ENCODE measurements at places on chromosomes 6 and 20.

- no peak for DNase-seq
These were observed 4.3 kb upstream of the RFX6 start for GRCh38 chr6:116872771-116873170.

- no peak for DNase-seq
These were observed 55.6 kb downstream of the GOPC start for GRCh38 chr6:117546674-117547073.

GRCh38 chr6:154249499-154250298, 106.9 kb downstream of the IPCEF1 start:
- no peak for DNase-seq

GRCh38 chr6:122484760-122485159, 13.2 kb upstream of the SERINC1 start:
- no peak for DNase-seq

DNA sequence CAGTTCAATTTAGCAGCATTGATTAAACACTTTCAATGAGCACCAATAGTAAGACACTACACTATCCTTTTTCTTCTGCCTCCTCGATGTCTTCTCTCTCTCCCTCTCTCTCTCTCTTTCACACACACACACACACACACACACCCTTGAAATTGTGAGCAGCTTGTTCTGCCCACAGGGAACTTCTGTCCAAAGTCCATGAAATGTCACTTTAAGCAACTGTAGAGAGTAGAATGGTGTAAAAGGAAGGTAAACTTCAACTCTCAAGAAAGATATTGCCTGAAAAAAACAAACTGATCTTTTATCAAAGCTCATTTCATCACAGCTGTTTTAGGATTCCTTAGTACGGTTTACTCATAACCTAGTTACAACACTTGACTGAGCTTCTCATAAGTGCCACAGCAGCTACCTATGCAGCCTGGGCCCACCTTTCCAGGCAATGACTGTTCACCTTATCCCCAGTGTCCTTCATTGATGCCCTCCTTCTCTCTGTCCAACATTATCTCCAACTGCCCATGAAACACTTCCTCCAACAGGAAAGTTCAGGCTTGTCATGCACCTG, 107.0 kb downstream of the TNFRSF21 start:
- no peak for DNase-seq

DNA sequence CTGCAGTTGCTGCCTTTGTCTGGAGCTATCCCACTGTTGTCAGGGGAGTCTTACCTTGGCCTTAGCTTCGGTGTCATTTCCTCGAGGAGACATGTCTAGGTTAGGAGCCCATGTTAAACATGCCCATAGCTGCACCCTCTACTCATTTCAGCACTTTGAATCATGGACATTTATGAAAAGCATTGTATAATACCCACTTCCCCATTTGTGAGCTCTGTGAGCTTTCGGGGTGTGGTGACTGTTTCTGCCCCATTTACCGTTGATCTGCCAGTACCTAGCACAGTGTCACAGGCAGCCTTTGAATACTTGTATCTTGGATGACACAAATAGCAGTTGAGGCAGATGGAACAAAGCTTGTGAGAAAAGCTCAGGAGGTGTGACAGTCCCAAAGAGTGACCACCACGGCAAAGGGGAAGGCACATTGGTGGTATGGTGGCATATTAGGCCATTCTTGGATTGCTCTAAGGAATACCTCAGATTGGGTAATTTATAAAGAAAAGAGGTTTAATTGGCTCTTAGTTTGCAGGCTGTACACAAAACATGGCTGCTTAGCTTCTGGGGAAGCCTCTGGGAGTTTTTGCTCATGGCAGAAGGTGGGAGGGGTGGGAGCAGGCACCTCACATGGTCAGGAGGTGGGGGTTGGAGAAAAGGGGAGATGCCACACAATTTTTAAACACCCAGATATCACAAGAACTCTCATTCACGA, 42.0 kb downstream of the JARID2 start:
- no peak for DNase-seq

DNA sequence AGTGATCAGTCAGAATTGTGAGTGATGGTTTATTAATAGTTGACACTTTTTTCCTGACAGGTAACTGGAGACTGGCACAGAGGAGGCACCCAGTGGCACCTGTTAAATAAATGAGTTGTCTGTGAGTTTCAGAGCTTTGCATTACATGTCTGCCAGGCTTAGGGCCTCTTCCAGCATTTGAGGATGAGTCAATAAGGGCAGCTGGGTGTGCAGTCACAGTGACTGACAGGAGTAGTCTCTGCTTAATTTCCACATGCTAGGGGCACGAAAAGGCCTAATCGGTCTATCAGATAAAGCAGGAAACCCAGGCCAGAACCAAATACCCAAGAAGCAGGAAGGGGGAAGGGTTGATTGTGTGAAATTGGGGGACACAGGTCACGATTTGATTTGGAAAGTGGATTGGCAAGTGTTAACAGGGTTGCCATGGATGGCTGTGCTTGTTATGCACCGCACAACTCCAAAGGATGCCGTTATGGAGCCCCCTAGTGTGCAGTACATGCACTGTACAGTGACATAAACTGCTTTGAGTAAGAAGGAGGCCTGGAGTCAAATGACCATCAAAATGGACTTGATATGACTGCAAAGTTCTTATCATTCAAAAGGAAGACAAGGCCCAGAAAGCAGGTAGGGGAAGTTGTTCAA, 111.9 kb upstream of the GGTLC1 start:
- DNase-seq, result peak; percentile 33

- DNase-seq, result peak; percentile 34
These were observed 45.0 kb downstream of the PHACTR1 start for GRCh38 chr6:12761376-12762115.

DNA sequence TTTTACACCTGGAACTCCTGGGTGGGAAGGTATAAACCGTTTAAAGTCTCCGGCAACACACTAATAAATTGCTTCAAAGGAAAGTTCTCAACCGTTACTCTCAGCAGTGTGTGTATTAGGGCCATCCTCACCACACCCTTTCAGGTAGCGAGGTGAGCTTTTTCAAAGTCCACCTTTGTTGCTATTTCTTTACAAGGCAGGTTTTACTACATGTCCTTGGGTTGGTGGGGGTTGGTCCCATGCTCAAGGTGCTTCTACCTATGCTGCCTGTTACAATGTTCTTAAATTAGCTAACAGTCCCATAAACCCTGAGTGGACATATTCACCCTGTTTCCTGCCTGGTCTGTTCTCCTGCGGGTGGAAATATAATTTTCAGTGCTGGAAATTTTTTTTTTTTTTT, 13.2 kb upstream of the OSER1 start:
- DNase-seq, result no peak

- DNase-seq, result no peak
These were observed 37.4 kb downstream of the GCNT2 start for GRCh38 chr6:10558565-10558964.

GRCh38 chr6:85669735-85670194, 27.1 kb upstream of the SYNCRIP start:
- DNase-seq, result peak; percentile 65

DNA sequence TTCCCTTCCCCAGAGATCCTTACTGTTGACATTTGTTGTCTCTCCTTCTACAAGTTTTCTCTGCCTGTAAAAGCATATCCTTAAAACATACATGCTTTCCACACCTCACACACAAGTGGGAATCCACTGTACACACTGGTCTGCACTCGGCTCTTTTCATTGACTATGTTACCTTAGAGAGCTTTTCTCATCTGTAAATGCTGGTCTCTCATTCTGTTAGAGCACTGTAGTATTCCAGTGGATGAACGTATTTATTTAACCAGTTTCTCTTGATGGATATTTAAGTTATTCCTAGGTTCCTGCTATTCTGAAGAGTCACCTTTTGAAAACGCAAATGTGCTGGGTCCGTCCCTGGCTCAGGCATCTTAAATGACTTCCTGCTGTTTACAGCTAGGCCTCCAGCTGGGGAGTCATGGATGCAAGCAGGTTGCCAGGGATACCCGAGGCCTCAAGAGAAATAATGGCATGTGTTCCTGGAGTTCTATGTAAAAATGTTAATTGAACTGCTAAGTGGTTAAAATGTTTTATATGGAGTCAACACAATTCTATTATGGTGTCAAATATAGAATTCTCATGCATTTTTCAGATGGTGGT, 61.1 kb upstream of the TGM3 start:
- DNase-seq, result peak; percentile 44

- DNase-seq, result no peak
These were observed 8.3 kb downstream of the FGD2 start for GRCh38 chr6:37013516-37014491.

- no peak for DNase-seq
These were observed 77.9 kb upstream of the MYL9 start for GRCh38 chr20:36463212-36464061.

- DNase-seq, result peak; percentile 58
These were observed 16.0 kb upstream of the PI16 start for GRCh38 chr6:36938536-36938935.

DNA sequence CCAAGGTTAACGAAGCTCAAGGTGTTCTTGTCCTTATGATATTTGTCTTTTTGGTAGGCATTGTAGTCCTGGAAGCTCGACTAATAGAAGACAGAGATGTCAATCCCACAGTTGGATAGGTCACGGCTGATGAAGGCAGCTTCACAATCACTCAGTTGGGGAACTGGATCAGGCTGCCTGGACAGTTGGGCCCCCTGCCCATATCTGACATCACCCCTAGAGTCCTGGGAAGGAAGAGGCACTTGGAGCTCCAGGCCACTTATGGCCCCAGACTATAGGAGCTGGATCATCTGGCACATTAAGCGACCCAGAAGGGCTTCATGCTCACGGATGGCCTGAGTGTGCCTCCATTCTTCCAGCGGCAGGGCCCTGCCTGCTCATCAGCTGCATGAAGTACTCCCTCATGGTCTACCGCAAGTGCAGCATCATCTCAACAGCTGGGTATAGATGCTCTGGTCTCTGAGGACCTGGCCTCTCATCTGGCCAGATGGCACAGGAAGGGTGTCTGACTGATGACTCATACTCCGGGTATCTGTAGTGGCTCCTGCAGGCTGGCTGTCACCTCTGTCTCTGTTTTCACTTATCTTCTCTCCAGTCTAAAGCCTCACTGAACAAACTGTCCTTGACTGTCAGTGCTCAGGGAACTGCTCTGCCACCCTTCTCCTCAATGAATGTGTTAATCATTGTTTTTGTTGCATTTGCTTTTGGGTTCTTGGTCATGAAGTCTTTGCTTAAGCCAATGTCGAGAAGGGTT, 29.2 kb upstream of the SSR1 start:
- no peak for DNase-seq

Data from astrocyte of the spinal cord (primary cell).